ENCODE measurements at places on chromosomes 5 and 9.

DNA sequence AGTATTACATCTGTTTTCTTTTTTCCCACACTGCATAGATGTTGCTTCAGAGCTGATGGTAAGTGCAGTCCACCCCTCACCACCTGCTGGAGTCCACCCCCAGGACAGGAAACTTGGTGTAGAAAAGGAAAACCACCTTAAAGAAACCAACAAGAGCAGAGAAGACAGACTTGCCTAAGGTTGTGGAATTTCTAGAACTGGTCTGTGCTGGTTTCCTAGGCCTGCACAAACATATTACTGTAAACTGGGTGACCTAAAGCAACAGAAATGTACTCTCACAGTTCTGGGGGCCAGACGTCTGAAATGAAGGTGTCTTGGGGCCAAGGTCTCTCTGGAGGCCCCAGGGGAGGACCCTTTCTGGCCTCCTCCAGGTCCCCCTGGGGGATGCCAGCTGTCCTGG, 293.4 kb upstream of the IRX1 start:
- no peak for DNase-seq

GRCh38 chr9:130589754-130590153, 10.4 kb downstream of the FUBP3 start:
- no peak for DNase-seq

GRCh38 chr9:103707181-103707580, 386.9 kb upstream of the SMC2 start:
- DNase-seq = no peak

GRCh38 chr5:171447226-171447625, 27.8 kb downstream of the FGF18 start:
- DNase-seq = no peak

GRCh38 chr9:9045072-9045471, 1245.5 kb upstream of the DMAC1 start:
- DNase-seq = no peak

DNA sequence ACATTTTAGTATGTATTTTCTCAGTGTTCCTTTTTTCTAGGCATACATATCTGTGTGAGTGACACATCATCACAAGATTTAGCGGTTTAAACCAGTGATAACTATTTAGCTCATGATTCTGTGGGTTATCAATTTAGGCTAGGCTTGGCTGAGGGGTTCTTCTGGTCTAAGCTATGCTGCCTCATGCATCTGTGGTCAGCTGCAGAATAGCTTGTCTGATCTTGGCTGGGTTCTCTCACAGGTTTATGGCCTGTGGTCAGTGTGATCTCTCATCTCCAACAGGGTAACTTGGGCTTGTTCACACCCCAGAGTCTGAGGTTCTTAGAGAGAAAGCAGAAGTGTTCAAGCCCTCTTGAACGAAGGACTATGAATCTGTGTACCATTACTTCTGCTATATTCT, 363.3 kb downstream of the KDM4C start:
- DNase-seq = no peak

GRCh38 chr9:109975574-109976295, 195.7 kb downstream of the PALM2AKAP2 start:
- no peak for DNase-seq

DNA sequence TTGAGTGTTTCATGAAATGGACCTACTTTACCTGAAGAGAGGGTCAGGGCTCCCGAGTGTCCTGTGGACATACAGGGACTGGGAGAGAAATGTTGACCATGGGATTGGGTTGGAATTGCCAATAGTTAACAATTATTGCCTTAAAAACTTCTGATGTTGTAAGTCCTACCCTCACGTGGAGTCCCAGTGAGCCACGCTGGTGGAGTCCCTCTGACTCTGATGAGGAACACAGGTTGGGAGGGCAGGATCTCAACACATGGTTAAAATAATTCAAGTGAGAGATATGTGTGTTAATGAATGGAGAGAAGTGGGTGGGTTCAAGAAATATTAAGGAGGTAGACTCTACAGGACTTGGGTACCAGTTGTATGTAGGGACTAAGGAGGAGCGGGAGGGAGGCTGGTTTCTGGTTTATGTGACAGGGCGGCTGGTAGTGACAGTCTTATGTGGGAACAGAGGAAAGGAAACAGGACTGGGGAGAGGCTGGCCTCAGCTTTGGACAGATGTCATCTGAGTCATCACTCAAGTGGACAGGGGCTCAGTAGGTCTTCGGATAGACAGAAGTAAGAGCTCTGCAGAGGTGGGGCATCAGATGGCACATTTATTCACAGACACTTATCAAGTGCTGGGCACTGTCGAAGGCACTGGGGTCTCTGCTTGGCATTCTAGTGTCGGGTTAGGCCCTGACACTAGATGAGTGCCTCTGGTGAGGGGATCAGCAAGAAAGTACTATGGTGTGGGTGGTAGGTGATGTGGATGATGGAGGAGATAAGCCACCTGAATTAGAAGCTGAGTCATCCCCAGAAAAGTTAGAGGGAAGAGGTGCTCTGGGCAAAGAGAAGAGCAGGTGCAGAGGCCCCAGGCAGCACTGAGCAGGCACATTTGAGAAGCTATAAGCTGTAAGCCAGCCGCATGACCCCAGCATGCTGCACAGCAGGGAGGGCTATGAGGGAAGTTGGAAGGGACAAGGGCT, 27.2 kb downstream of the MAML1 start:
- no peak for DNase-seq

DNA sequence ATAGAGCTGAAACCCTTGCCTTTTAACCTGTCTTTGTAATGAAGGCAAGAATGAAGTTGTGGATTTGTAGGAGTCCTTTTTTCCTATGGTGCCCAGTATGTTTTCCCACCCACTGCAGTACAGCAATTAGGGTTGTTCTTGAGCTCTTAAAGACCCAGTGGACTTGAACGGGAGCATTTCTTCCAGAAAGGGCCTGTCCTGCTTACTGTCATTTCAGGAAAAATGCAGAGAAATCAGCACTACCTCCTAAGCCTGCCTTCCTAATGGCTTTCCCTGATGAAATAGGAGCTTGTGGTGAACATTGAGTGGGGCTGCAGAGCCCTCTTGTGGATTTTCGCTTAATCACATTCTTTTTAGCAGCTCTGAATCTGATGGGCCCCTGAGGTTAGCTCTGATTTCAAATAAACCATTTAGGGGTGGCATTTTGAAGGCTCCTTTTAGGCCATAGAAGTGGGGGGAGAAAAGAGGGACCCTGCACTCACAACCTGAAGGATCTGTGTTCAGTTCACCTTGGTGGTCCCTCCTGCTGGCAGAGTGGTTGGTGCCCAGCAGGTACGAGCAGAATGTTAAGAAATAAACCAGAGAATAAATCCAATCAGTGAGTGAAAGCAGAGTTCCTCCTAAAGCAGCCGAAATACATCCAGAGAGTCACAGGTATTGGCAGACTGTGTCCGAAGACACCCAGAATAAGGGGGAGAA, 188.0 kb upstream of the KLF9 start:
- DNase-seq = peak; percentile 70

Data from NT2/D1 (cell line).